Upper lobe of left lung (tissue), 6 donors: ENCODE measurements at places on chromosomes 6 and 20.
A peak's percentile ranks its signal among the peaks of the same experiment; 100 is the strongest.

- no peak overlapping the region for H3K4me3 ChIP-seq
- H3K36me3 ChIP-seq, result peaks cover 53% of the 10 kb centered on the region
- H3K27ac ChIP-seq, result no peak overlapping the region
These were observed 4.7 kb downstream of the EHMT2 start for GRCh38 chr6:31892821-31893220.

- H3K27me3 ChIP-seq, result no peaks in the 10 kb centered on the region
- no peak overlapping the region for H3K27ac ChIP-seq
- H3K4me1 ChIP-seq, result peaks cover 22% of the 10 kb centered on the region
- no peak overlapping the region for H3K4me3 ChIP-seq
These were observed 254.5 kb downstream of the TMEM242 start for GRCh38 chr6:157068691-157069324.

DNA sequence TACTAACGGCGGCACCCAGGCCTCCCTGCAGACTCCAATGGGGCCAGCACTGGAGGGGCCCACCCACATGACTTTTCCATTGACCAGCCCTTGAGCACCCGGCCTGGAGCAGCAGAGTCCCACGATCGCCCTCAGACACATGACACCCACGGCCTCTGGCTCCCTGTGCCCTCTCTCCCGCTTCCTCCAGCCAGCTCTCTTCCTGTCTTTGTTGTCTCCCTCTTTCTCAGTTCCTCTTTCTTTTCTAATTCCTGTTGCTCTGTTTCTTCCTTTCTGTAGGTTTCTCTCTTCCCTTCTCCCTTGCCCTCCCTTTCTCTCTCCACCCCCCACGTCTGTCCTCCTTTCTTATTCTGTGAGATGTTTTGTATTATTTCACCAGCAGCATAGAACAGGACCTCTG, 26.1 kb upstream of the FANCE start:
- H3K27ac ChIP-seq, result no peak overlapping the region
- H3K4me1 ChIP-seq, result peaks cover 3% of the 10 kb centered on the region
- no peaks in the 10 kb centered on the region for H3K27me3 ChIP-seq

DNA sequence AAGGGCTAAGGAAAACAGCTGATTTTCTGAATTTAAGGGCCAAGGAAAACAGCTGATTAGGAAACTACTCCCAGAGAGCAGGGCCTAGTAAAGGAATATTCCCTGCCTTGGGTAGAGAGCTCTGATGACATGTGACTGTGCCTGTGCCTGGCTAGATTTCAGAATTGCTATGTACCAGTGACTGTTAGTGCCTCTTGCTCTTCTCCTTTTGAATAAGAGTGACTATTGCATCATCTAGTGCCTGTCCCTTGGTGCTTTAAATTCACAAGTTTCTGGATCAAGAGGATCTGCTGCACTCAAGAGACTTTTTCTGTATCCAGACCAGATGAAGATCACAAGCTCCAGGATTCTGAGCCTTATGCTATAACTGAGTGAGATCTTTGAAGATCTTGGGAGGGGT, 332.9 kb downstream of the KIF16B start:
- H3K36me3 ChIP-seq, result no peaks in the 10 kb centered on the region
- no peak overlapping the region for H3K27ac ChIP-seq
- no peak overlapping the region for H3K4me3 ChIP-seq
- no peaks in the 10 kb centered on the region for H3K4me1 ChIP-seq
- DNase-seq, result no peak

DNA sequence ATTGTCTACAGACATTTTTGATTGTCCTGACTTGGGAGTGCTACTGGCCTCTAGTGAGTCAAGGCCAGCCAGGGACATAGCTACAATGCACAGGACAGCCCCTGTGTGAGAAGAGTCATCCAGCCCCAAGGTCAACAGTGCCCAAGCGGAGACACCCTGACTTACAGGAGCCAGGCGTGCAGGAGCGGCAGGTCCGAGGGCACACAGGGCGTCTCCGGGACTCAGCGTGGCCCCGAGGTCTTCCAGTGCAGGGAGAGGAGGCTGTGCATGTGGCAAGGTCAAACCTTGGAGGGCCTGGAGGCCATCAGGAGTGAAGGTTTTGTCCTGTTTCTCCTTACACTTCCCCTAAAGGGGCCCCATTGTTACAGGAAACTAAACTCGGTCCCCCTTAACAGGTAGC, 41.3 kb upstream of the QKI start:
- H3K4me3 ChIP-seq, result no peak overlapping the region
- H3K27me3 ChIP-seq, result no peaks in the 10 kb centered on the region
- no peak overlapping the region for H3K27ac ChIP-seq
- no peaks in the 10 kb centered on the region for H3K36me3 ChIP-seq

DNA sequence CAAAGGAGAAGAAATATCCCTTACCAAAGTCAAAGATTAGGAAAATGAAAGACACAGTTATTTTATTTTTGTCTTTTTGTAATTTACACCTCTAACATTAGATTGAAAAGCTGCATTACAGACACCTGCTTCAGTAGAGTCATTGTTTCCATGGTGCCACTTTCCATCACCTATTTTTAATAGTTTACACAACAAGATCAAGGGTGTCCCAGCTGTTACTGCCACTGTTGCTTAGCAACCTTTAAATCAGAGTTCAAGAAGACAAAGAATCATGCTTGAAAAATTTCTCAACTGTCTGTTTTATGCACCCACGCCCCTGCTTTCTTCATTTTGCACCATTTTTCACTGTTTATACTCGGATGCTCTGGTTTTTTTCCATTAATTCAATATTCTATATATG, 668.2 kb upstream of the GJE1 start:
- H3K27ac ChIP-seq, result no peak overlapping the region
- no peaks in the 10 kb centered on the region for H3K4me1 ChIP-seq
- H3K27me3 ChIP-seq, result no peaks in the 10 kb centered on the region
- no peak for DNase-seq
- H3K36me3 ChIP-seq, result no peaks in the 10 kb centered on the region
- H3K4me3 ChIP-seq, result no peak overlapping the region

- H3K27me3 ChIP-seq, result no peaks in the 10 kb centered on the region
- DNase-seq, result no peak
- H3K4me3 ChIP-seq, result no peak overlapping the region
- peaks cover 6% of the 10 kb centered on the region for H3K4me1 ChIP-seq
These were observed 188.8 kb downstream of the TMEM242 start for GRCh38 chr6:157134402-157135047.

DNA sequence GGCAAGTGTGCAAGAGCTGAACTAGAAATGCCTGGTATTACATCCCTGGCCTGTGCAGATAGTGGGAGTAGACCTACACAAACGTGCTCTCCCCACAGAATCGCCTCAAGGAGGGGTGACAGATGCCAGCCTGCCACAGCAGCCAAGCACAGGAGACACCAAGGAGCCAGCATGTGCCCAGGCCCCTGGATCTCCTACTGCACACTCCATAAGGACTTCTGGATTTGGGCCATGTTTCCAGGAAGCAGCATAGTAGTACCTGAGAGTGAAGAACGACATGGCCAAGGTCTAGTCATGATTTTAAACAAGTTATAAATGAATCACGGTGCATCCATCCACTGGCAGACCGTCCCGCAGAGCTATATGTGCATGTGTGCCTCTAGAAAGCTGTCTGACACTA, 232.2 kb downstream of the SYNDIG1 start:
- no peaks in the 10 kb centered on the region for H3K36me3 ChIP-seq
- H3K27me3 ChIP-seq, result no peaks in the 10 kb centered on the region
- H3K27ac ChIP-seq, result no peak overlapping the region
- H3K4me3 ChIP-seq, result no peak overlapping the region
- DNase-seq, result no peak
- no peaks in the 10 kb centered on the region for H3K4me1 ChIP-seq

DNA sequence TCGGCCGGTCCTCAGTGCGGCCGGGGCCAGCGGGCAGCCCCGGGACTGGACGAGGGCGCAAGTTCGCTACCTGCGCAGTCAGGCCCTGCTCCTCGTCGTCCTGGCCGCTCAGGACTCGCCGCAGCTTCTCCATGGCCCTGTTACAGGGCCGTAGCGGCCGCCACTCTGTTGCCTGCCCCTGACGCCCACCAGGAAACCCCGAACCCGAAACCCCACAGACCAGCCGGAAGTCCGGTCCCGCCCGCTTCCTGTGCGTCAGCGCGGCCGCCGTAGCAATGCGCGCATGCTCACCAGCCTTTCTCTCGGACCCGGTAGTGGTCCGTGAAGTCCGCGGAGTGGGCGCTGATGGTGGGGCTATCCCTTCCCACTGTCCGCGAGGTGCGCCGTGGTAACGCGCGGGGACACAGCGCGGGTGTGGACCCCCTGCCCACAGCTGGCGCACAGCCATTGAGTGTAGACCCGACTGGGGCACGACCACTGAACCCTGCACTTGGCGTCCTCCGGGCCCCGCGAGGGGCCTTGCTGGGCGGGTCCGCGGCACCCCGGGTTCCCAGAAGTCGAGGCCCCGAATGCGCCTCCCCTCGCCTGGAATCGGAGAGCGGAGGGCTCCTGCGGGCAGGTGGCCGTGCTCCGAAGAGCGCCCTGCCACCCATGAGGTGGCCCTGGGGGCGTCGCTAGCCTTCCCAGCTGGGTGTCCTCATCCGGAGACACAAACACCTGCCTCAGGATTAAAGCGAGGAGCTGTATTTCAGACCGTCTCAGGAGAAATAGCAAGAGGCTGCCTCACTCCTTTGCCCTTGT, at the start of gene SFT2D1:
TSS of gene SFT2D1 (minus strand) at position 197 of the 801 bp plus-strand sequence. CDS start at position 133, 64 bp downstream.
- H3K4me3 ChIP-seq, result peak within 1 kb of the TSS; percentile 87
- peaks cover 46% of the 10 kb centered on the region for H3K4me1 ChIP-seq
- H3K27ac ChIP-seq, result peak within 1 kb of the TSS; percentile 98
- DNase-seq, result peak; percentile 97
- H3K27me3 ChIP-seq, result no peaks in the 10 kb centered on the region

- H3K4me3 ChIP-seq, result no peak overlapping the region
- H3K27ac ChIP-seq, result no peak overlapping the region
- H3K27me3 ChIP-seq, result no peaks in the 10 kb centered on the region
- H3K4me1 ChIP-seq, result no peaks in the 10 kb centered on the region
- no peaks in the 10 kb centered on the region for H3K36me3 ChIP-seq
These were observed 23.6 kb downstream of the IL17A start for GRCh38 chr6:52209770-52210169.

- H3K4me3 ChIP-seq, result no peak overlapping the region
- H3K27ac ChIP-seq, result no peak overlapping the region
- DNase-seq, result no peak
- no peaks in the 10 kb centered on the region for H3K27me3 ChIP-seq
These were observed 48.2 kb downstream of the PTPRA start for GRCh38 chr20:2921506-2921905.

DNA sequence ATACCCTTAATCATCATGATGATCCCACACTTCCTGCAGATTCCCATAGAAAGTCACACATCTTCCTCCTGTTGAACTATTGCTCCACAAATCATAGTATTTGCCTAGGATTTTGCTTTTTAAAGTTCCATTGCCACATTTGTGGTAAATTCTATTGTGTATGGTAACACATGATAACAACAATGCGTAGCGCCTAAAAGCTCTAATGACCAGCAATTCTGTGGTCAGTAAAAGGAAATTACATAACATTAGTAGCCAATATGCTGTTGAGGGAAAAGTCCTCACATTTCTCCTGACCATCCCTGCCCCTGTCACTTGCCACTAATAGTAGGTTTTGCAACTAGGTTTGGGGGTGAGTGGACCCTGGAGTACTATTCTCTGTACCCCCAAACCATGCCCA, 31.8 kb upstream of the PDE7B start:
- H3K27me3 ChIP-seq, result no peaks in the 10 kb centered on the region
- no peak for DNase-seq
- H3K4me1 ChIP-seq, result no peaks in the 10 kb centered on the region
- H3K27ac ChIP-seq, result no peak overlapping the region
- H3K36me3 ChIP-seq, result no peaks in the 10 kb centered on the region
- H3K4me3 ChIP-seq, result no peak overlapping the region

DNA sequence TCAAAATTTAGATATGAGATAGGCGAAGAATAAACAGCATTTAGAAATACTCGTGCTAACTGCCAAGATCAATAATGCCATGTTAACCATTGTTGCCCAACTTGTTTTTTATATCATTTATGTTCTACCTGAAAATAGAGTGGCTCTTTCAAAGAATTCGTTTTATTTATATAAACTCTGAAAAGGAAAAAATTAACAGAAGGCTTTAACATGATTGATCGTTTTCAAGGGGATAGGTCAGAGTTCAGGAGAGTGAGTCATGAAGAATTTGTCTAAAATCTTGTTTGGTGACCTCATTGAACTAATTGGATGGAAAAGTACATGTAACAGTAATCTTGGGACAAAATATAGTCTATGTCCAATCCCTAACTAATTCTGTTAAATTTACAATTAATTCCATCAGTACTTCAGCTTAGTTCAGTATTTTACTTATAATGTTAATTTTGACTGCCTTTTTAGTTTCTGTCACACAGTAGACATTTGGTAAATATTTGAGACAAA, 11.1 kb upstream of the ELOVL2 start:
- no peaks in the 10 kb centered on the region for H3K36me3 ChIP-seq
- no peaks in the 10 kb centered on the region for H3K4me1 ChIP-seq
- H3K27me3 ChIP-seq, result no peaks in the 10 kb centered on the region
- H3K4me3 ChIP-seq, result no peak overlapping the region
- DNase-seq, result no peak

GRCh38 chr20:22905658-22906057, 129.5 kb upstream of the SSTR4 start:
- H3K4me3 ChIP-seq, result no peak overlapping the region
- no peak overlapping the region for H3K27ac ChIP-seq
- no peaks in the 10 kb centered on the region for H3K27me3 ChIP-seq
- no peak for DNase-seq
- H3K4me1 ChIP-seq, result no peaks in the 10 kb centered on the region

GRCh38 chr6:113627480-113627879, 229.7 kb upstream of the MARCKS start:
- no peak overlapping the region for H3K4me3 ChIP-seq
- H3K27ac ChIP-seq, result no peak overlapping the region
- DNase-seq, result no peak
- peaks cover 19% of the 10 kb centered on the region for H3K4me1 ChIP-seq

- H3K36me3 ChIP-seq, result peaks cover 10% of the 10 kb centered on the region
- H3K4me3 ChIP-seq, result peak overlapping the region; percentile 44
- H3K4me1 ChIP-seq, result peaks cover 53% of the 10 kb centered on the region
- peak overlapping the region; percentile 89 for H3K27ac ChIP-seq
These were observed 31.4 kb upstream of the ID1 start for GRCh38 chr20:31573555-31574321.

GRCh38 chr6:2116496-2116895, 128.9 kb downstream of the GMDS start:
- DNase-seq, result no peak
- no peaks in the 10 kb centered on the region for H3K27me3 ChIP-seq
- peaks cover under 1% of the 10 kb centered on the region for H3K4me1 ChIP-seq
